ENCODE measurements at places on chromosomes 2 and 18.

GRCh38 chr2:102185347-102185746, 1.5 kb upstream of the IL1RL2 start:
- DNase-seq = peak; percentile 9

- no peak for DNase-seq
These were observed 36.3 kb downstream of the ACVR1 start for GRCh38 chr2:157839822-157840221.

GRCh38 chr18:45670281-45670962, 53.6 kb upstream of the SLC14A1 start:
- no peak for DNase-seq

DNA sequence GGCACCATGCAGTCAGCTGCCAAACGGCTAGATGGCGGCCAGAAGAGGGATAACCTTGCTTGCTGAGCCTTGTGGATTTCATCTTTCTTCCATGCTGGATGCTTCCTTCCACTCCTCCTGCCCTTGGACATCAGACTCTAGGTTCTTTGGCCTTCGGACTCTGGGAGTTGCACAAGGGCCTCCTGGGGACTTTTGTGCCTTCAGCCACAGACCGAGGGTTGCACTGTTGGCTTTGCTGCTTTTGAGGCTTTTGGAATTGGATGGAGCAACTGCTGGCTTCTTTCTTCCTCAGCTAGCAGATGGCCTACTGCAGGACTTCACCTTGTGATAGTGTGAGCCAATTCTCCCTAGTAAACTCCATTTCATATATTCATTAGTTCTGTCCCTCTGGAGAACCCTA, 31.0 kb downstream of the STRADB start:
- DNase-seq = no peak

DNA sequence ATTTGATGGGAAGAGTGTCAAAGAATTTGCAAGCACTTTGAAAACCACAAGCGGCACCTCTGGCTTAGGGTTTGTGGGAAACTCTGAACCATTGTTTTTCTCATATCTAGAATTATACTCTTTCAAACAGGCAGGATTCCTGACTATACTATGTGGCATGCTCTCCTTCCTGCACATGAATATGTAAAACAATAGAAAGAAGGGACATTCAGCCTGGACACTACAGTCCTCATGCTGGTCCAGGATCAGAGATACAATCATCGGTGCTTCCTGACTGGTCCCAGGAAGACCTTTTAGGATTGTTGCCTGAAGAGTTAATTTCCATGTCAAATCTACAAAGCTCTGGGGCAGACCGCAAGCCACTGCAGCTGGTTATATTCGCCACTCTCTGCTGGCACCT, 55.7 kb upstream of the RASGRP3 start:
- DNase-seq = no peak

DNA sequence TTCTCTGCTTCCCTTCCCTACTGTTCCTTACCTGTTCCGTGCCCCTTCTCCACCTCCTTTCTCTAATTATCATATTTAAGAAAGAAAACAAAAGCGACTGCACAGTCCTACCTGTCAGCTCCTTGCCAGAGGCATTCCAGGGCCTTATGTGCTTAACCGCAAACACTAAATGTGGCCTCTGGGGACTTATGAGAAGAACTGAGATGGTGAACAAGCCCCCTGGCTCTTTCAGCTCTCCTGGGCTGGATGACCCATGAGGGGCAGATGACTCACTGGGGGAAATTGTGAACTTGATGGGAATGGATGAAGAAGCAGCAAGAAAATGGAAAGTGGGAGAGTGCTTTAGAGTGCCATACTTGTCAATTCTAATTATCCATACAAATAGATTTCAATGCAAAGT, 106.3 kb upstream of the LYPD1 start:
- DNase-seq = no peak

DNA sequence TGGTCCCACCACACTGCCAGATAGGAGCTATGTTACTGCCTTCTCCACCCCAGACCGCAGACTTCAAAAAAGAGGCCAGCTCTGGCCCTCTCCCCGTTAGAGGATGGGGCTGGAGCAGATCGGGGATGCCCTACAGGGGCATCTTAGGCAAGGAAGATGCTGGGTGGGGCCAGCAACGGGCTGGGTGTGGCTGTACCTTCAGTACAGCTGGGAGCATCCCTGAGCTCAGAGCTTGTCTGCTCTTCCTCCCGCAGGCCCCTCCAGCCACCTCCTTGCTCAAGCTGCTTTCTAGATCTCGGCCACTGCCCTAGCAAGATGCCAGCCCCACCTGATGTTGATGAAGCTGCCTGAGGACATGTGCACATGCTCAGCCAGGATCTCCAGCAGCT, 9.8 kb downstream of the PTPRN start:
- no peak for DNase-seq

DNA sequence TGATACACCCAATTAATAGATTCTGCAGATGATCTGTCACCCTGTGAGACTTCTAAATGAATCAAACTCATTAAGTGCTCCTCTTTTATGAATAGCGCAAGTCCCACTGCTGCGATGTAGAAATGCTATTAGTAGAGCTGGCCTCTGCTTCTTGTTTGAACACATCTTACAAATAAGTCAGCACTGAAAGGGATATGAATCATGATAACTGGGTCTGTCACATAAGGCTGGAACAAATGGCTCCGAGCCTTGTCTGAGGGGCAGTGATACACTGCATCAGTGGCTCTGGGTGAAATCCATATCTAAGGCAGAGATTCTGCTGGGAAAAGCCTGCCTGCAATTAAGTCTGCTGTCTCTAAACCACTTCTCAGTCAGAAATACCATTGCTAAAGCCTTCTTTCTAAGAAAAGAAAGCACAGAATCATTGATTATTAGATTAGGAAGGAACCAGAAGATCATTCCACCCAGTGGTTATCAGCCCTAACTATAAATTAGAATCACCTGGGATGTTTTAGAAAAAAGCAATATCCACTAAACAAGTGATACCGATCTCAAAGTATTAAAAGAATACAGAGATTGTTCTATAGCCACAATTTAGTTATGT, 75.2 kb downstream of the SLC5A7 start:
- no peak for DNase-seq

GRCh38 chr2:8525582-8526402, 156.1 kb upstream of the ID2 start:
- DNase-seq = no peak

DNA sequence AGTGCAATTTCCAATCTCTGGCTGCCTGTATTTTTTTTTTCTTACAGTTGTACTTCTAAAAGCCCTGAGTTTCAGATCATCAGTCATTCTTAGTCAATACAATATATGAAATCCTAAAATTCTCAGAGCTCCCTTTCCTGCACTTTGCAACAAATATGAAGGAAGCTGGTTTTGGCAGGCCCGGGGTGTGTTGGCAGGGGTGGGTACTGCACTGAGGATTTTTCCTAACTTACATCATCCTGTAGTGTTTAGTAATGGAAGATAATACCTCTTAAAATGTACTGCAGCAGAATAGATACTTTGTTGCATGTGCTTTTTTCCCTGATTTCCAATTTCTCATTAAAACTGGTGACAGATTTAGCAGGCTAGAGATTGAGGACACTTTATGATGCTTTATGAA, 374.6 kb downstream of the PTH2R start:
- no peak for DNase-seq

- no peak for DNase-seq
These were observed 45.5 kb upstream of the LDAH start for GRCh38 chr2:20868377-20868776.

Measured in A673 (cell line).